Anterior cingulate cortex (tissue), 58 donors: ENCODE measurements at places on chromosomes 1 and 21.

DNA sequence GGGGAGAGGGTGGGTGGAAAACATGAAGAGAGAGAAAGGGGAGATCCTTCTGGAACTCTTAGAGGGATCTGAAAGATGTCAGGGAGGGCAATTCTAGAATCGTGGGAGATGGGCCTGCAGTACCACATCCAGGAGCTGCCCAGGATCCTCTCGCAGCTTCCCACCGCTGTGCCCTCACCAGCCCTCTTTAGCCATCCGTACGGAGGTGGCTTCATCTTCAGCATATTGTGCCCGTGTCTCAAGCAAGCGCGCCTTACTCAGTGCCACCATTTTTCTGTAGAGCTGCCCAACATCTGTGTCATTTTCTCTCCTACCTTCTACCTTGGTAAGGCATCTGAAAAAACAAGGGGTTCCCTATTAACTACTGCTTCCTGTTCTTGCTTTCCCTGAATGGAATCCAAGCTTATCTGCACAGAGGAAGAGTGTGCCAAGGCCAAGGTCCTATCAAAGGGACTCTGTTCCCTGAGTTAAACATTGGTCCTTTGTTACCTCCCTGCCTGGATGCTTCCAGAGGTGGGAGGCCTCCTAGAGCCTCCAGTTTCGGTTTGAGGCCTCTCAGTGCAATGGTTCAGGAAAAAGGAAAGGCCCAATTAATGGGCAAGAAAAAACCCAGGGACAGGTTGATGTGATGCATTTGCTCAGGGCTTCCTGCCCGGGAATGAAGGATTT, 23.2 kb downstream of the C1orf116 start:
- no peak for DNase-seq

DNA sequence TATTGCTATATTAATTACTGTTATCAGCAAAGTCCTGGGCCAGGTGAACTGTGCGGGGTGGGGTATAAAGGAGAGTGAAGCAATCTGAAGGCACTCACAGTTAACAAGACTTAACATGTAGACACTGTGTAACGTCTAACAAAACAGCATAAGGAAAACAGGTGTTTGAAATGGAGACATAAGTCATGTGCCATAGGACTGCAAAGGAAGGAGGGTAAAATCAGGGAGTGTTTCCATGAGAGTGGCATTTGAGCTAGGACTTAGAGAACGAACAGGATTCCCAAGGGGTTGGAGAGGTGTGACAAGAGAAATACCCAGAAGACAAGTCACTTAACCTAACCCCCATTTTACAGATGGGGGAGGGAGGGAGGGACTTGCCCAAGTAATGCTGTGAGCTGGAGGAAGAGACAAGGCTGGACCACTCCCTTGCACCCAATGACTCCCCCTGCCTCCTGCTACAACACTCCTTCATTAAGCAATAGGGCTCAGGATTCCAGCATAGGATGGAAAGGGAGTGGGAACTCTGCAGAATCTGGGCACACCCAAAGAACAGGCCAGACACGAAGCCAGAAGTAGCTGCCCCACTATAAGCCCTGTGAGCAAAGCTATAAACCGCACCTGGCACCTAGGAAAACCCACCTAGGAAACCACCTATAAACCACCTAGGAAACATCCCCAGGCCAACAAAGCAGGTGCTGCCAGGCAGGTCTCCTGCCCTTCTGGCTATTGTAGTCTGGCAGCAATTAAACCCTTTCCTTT, 6.6 kb downstream of the PEF1 start:
- DNase-seq, result no peak

GRCh38 chr1:85484264-85484663, 19.3 kb upstream of the DDAH1 start:
- DNase-seq, result no peak

- no peak for DNase-seq
Observed at GRCh38 chr1:168442931-168443330, 100.9 kb downstream of the XCL2 start.

GRCh38 chr1:84957966-84958365, 38.9 kb downstream of the MCOLN2 start:
- no peak for DNase-seq

GRCh38 chr21:25179116-25179515, 428.2 kb downstream of the MRPL39 start:
- DNase-seq, result no peak

GRCh38 chr1:94105581-94105952, 15.4 kb downstream of the ABCA4 start:
- no peak for DNase-seq

DNA sequence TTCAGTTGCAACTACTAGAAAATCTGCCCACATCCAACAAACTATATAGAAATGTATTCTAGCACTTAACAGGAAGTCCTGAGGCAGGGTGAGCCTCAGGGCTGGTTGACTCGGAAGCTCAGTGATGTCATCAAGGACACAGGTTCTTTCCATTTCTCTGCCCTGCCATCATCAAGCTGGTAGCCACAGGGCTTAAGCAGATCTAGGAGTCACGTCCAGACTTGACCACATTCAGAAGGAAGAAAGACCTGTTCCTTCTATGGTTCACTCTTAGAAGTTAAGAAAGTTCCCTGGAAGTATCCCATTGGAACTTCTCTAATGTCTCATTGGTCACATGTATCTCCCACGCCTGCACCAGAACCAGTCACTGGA, 438.1 kb downstream of the PRDM2 start:
- DNase-seq, result no peak

DNA sequence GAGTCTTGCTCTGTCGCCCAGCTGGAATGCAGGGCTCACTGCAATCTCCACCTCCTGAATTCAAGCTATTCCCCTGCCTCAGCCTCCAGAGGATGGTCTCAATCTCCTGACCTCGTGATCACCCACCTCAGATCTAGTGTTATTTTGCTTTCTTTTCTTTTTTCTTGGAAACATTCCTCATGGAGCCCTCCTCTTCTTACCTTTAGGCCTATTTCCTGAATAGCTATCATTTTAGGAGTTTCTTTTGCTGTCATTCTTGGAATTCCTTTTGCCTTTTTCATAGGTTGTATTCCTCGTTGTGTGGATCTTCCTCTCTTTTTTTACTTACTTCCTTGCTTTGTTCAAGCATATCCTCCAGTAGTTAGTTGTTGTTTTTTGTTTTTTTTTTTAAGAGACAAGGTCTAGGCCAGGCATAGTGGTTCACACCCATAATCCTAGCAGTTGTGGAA, 173.8 kb downstream of the RASAL2 start:
- DNase-seq, result no peak

DNA sequence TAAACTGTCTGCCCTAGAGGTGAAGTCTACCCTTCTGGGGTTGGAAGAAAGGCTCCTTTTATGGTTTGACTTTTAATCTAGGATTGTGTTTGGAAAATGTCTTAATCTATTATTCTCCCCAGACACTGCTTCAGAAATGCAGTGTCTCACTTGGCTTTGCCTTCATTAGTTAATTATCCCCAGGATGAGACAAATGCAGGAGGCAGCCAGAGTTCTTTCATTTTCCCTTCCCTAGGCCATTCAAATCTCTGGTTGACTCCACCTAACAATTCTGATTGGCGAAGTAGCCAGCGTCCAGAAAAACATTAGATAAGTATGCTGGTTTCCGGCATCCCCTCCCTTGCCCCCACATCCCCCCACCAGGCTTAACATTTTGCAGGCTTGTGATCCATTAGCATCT, 325.8 kb upstream of the PBX1 start:
- no peak for DNase-seq

GRCh38 chr1:31939484-31940329, 1.5 kb upstream of the PTP4A2 start:
- DNase-seq, result no peak

DNA sequence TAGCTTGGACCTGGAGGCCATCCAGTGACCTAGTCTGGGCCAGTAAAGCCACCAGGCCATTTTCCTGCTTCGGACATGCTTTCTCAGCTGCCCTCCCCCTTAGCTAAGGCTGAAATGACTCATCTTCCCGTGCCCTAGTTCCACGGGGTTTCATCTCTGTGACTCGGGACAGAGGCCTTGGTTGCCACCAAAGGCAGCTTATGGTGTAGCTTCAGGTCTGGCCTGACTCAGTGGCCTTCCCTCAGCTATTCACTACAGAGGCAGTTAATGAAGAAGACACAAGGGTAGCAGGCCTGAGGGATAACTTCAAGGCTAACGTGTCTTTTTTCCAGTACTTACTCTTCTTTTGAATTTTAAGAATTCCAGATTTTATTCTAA, 82.4 kb downstream of the PBX1 start:
- no peak for DNase-seq

DNA sequence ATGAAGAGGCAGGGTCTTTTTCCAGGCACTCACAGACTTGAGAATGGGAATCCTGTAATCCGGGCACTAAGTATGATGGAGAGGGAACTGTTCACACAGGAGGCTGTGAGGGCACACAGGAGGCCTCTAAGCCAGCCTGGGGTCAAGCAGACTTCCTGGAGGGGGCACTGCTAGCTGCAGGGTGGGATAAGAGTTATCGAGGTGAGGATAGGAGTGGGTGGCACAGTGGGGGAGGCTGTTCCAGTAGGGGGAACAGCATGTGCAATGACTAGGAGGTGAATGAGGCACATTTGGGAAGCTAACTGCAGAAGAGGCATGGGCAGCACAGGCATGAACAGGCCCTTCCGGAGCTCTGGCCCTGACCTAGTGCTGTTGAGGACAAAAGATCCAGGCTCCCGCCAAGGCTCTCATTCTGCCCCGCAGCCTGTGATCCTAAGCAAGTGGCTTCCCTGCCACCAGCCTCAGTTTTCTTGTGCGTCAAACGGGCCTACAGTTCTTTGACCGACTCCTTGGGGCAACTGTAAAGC, 216.7 kb downstream of the TRABD2B start:
- DNase-seq, result no peak

DNA sequence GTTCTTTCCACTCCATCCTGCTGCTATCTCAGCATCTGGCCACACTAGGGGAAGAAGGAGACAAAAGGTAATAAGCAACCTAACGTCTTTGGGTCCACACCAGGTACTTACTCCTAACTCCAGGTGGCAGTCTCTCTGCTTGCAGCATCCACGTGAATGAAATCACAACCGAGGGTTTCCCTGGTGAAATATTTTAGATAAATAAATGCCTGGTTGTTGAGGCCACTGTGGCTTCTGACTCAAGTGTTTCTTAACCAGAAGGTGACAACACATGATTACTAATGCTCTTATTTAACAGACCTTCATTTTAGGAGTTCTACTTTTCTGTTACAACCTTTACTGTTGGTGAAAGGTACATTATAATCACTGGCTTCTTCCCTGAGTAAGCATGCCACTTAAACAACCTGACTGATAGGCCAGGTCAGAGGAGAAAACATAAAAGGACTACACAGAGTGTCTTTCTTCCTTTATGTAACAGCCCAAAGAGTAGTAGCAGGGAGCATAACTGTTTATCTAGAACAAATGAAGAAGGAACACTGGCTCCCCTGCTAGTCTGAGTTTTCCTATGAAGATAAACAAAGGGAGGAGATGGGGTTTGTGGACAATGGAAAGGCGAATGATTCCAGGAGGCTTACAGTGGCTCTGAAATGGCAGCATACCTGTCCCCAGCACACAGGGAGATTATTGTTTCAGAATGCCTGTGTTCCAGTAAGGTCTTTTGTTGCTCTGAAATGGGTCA, 59.9 kb downstream of the SYT6 start:
- no peak for DNase-seq

DNA sequence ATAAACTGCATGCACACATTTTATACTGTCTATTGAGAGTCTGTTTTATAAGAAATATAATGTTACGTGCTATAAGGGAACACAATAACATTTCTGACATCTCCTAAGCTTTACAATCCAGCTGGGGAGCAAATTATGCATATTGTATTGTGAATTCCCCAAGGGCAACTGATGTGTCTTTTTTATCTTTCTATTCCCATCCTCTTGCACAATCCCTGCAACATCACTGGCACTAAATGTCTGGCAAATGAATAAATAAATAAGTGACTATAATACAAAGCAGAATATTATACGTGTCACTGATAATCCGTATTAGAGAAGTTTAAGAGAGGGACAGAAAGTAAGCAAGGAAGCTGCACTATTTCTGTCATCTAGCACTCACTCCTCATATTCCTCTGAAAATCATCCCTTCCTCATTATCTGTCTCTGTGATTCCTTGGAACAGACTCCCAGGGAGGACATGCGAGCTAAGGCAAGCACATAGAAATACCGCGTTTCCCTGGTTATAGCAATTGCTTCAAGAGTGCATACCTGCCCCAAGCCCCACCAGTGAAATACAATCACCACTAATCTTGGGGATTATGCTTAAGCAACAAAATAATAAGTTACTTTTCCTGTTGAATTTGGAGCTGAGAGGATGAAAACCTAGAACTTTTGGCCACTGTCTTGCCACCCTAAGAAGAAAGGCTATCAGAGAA, 205.4 kb downstream of the SMYD3 start:
- no peak for DNase-seq

- DNase-seq, result no peak
Observed at GRCh38 chr1:31222176-31222575, 17.5 kb downstream of the NKAIN1 start.

DNA sequence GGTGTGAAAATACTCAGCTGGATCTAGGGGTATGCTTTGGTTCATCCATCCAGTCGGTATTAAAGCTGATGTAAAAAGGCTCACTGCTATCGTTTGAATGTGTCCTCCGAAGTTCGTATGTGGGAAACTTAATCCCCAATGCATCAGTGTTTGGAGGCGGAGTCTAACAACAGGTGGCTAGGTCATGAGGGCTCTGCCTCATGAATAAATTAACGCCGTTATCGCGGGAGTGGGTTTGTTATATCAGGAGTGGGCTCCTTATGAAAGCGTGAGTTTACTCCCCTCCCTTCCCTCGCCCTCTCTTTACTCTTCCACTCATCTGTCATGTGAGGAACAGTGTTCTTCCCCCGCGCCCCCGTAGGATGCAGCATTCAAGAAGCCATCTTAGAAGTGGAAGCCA, 48.9 kb upstream of the ZNF281 start:
- DNase-seq, result no peak

GRCh38 chr1:101732261-101732660, 264.5 kb downstream of the OLFM3 start:
- no peak for DNase-seq

GRCh38 chr1:145843031-145843430, 2.4 kb upstream of the NUDT17 start:
- DNase-seq, result no peak

DNA sequence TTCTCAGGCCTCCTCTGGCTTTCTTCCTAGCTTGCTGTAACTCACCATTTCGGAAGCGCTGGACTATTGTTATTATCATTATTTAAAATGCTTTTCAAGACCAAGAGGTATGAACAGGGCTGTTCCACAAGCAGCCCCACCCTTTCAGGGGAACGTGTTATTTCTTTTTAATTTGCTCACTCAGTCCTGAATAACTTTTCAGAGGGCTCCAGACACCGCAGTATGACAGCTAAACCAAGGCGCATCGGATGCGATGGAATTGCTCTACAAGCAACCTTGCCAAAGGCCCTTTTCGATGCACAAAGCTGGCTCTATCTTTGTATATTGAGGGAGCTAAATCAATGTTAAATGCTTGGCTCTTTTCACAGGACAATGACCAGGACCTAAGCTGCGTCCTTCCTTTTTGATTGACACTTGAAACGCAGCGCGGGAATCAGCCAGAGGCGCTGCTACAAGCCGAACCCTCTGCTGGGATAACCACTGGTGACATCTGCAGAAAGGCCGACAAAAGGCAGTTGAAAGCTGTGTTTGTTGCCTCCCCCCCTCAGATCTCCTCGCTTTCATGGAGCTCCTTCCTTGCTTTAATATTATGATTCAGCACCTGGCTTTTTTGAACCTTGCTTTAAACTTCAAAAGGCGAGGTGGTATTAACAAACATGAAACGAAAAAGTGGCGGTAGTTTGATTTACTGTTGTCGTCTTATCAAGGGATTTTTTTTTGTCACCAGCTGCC, 204.7 kb upstream of the PROX1 start:
- no peak for DNase-seq
